ENCODE measurements at places on chromosomes 4 and X. TPM values are rescaled to one million over a fixed set of nuclear protein-coding genes. Genes with fewer than 3 reads are reported as not detected.
A peak's percentile ranks its signal among the peaks of the same experiment; 100 is the strongest.

The TREX2 gene
- total RNA-seq: 9.8 TPM

The CCDC160 gene
- total RNA-seq: not detected

The NWD2 gene
- total RNA-seq: 0.33 TPM

The CACNA1F gene
- total RNA-seq: not detected

The DDX60 gene
- 3.6 TPM for total RNA-seq

The ADH1C gene
- total RNA-seq: 5.9 TPM

The ERVMER34-1 gene
- total RNA-seq: 4.6 TPM

The ZGRF1 gene
- total RNA-seq: 4.6 TPM

The TNIP3 gene
- not detected for total RNA-seq

- peak; percentile 85 for DNase-seq
These were observed at the start of gene TNIP2 for GRCh38 chr4:2755821-2756690. Gene TNIP2 (minus strand): TSS chr4:2756336. CDS start chr4:2756289, 47 bp downstream.

DNA sequence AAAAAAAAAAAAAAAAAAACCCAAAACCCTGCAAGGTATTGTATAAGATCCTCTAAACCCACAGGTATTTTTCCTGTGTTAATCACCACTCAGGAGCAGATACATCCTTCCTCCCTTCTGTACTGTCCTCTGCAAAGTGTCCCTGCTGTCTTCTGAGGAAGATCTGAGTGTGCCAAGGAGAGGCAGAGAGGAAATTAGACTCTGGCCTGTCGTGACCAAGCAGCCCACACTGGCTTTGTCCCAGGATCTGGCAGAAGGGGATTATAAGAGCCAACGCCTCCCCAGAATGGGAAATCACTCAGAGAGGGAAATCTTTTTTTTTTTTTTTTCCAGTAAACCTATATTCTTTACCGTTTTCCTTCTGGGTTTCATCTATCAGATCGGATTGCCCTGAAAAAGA, 39.6 kb downstream of the PTCHD1 start:
- DNase-seq: no peak

DNA sequence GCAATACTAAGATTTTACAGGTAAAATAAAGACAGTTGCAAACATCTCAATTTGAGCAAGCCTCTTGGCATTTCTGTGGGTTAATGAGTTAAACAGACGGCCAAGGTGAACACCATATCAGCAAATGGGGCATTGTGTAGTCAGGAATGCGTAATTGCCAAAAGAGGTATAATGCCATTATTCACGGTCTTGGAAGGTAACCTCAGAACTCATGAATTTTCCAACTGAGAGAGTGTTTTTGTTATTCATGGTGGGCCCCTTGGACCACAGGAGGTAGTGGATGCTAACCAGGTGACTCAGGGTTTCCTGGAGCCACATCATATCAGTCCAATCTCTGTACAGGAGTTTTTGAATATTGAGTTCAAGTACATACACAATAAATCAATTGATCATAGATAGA, 368.0 kb upstream of the TECRL start:
- no peak for DNase-seq

DNA sequence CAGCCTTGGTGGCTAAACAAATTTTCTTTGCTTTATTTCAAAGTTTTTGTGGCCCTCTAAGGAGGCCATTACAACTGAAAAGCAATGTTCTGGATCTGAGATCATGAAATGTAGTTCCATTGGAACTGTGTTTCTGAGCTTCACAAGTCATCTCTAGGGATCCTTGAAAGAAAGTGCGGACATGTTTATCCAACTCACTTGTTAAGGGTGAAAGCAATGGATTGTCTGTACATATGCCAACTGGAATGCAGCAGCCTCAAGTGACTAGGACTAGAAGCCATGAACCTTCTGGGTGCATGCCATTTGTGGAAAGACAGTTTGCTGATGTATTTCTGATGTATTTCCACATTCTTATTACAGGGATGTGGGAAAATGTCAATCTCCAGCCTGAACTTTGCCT, 36.7 kb upstream of the KLHL13 start:
- DNase-seq: no peak

GRCh38 chr4:54090804-54091623, 8.9 kb upstream of the GSX2 start:
- DNase-seq: peak; percentile 29

DNA sequence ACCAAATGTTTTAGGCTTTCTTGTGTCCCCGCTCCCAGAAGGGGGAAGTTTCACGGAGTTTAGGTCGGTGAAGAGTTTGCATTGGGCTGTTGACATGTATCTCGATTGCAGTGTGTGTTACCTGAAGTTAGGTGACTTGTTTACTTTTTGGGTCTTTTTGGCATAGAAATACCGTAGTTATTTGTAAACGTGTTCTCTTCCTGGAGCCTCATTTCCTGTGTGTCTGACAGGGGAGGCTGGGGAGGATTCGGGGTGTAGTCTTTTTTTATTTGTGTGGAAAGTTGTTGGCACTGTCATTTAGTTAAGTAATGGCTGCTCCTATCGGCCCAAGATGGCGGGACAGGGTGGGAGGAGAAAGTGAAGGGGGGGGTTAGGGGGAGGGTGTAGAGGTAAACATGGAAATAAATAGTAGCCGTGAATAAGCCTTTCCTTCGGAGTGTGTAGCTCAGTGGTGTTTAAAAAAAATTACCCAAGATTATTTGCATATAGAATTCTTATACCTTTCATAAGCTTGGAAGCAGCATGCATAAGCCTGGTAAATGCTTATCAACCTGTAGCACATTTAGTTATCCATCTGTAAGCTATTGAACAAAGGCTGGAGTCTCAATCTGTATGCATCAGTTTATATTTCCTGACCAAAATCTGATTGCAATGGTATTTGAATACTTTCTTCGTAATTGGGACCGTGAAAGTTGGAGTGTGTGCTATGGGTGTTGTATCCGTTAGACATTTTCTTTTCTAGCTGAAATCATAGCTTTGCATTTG, 1.6 kb downstream of the KDM6A start:
- DNase-seq: peak; percentile 67

DNA sequence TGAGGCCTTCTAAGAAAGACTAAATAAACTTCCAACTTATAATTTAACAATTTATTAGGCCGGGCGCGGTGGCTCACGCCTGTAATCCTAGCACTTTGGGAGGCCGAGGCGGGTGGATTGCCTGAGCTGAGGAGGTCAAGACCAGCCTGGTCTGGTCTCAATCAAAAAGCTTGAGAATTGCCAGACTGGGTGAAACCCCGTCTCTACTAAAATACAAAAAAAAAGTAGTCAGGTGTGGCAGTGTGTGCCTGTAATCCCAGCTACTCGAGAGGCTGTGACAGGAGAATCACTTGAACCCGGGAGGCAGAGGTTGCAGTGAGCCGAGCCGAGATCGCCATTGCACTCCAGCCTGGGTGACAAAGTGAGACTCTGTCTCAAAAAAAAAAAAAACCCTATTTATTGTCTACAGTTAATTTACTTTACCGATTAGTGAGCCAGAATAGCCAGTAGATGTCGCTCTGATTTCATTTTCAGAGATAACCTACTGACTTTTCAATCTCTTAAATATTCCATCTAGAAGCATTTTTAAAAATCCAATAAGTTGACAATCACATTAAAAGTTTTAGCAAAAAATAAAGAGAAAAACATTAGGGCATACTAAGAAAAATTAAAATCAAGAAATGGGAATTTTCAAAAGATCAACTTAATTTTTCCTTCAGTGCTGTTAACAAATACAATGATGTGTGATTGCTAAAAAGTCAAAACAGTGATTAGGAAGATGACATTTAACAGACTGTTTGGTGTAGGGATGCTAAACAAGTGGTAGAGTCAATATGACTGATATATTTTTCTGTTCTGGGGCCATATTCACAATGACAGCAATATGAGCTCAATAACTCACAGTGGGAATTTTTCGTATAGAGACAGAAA, 4.3 kb upstream of the SHROOM3 start:
- peak; percentile 80 for DNase-seq

- no peak for DNase-seq
These were observed 253.6 kb downstream of the CBLL2 start for GRCh38 chrX:22526339-22526738.

- DNase-seq: no peak
These were observed 407.1 kb upstream of the FRG1 start for GRCh38 chr4:189533603-189534002.
